Activated B cell treated with CpG ODN at 0.5 μM for 24 hours (primary cell): ENCODE measurements at places on chromosomes 12 and 14. TPM values are rescaled to one million over a fixed set of nuclear protein-coding genes. Genes with fewer than 3 reads are reported as not detected.

DNA sequence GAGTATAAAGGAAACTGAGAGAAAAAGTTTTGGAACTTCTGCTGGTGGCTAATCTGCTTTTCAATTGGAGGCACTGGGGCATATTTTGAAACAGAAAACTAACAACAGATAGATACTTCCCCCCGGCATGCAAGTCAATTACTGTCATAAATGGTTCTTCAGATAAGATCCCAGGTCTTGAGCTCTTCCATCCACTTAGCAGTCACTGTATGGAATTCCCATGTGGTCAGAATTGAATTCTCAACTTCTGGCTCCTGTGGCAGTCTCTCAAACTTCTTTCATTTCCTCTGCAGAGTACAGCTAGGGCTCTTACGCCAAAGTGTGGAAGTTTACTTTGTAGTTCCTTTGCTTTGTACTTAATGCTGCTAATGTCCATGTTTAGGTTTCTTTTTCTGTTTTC is 452.2 kb downstream of the IPO8 start:
- no peaks in the 10 kb centered on the region for H3K36me3 ChIP-seq
- DNase-seq, result no peak
- H3K27ac ChIP-seq, result no peak overlapping the region
- no peaks in the 10 kb centered on the region for H3K4me1 ChIP-seq

GRCh38 chr14:31283578-31284252 is 76.1 kb upstream of the HECTD1 start:
- H3K27me3 ChIP-seq, result no peaks in the 10 kb centered on the region
- no peaks in the 10 kb centered on the region for H3K36me3 ChIP-seq
- DNase-seq, result no peak
- no peak overlapping the region for H3K27ac ChIP-seq
- no peaks in the 10 kb centered on the region for H3K4me1 ChIP-seq

DNA sequence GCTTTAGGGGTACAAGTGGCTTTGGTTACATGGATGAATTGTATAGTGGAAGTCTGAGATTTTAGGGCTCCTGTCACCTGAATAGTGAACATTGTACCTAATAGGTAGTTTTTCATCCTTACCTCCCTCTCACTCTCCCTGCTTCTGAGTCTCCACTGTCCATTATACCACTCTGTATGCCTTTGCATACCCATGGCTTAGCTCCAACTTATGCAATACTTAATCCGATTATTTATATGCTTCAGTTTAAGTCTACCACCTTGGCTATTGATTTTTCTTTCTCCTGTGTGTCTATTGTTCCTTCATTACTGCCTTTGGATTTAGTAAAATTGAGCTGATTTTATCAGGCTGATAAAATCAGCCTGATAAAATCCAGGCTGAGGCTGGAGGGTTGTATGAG is 30.5 kb upstream of the C12orf71 start:
- DNase-seq, result no peak
- no peak overlapping the region for H3K4me3 ChIP-seq
- peaks cover 2% of the 10 kb centered on the region for H3K36me3 ChIP-seq

- DNase-seq, result no peak
- H3K4me1 ChIP-seq, result no peaks in the 10 kb centered on the region
- no peaks in the 10 kb centered on the region for H3K36me3 ChIP-seq
- no peaks in the 10 kb centered on the region for H3K27me3 ChIP-seq
Measured at GRCh38 chr12:83168751-83169150, 482.0 kb downstream of the TMTC2 start.

The DACT1 gene
- total RNA-seq, result 3.0 and 3.5 TPM in 2 replicates

The COQ10A gene
- total RNA-seq, result 30.2 and 35.6 TPM in 2 replicates

The KLHDC1 gene
- total RNA-seq, result 5.7 and 6.9 TPM in 2 replicates

The CMA1 gene
- total RNA-seq, result not detected in 2 replicates
